LoVo (cell line): ENCODE measurements at places on chromosomes 1 and 21.

DNA sequence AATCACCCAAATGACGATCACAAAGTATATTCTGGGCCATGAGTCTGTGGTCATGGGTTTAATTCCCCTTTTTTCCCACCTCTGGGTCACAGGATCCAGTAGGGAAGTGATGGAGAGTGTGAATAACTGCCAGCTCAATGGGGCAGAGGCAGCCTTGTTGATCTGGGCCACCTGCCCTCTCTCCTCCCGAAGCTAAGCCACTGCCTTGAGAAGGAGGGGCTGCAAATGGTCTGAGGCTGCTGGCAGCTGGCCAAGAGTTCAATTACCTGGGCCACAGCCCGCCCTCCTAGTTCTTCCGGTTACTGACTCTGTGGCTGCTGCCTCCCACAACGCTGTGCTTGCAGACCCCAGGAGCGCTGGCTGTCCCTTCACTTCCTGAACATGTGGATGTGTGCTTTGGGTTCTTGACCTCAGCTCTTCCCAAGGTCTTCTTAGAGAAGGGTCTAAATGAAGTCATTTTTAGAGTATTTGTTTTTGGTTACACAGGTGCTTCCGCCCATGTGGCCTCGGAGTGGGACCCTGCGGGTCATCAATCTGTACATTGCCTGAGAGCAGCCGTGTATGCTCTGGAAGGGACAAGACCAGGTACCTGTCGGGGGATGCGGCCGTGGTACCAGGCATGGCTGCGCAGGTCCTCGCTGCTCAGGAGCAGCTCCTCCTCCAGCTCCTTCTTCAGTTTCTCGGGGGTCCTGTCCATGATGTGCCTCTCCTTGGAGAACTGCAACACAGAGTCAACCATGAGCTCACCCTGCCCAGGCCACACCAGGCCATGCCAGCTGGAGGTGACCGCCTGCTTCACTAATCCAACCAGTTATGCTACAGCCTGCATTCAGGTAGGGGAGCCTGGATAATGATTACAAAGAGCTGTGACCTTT, 89.7 kb downstream of the BCAR3 start:
- peak; percentile 87 for DNase-seq

- DNase-seq = no peak
Measured at GRCh38 chr1:241789061-241789460, 58.9 kb upstream of the EXO1 start.

DNA sequence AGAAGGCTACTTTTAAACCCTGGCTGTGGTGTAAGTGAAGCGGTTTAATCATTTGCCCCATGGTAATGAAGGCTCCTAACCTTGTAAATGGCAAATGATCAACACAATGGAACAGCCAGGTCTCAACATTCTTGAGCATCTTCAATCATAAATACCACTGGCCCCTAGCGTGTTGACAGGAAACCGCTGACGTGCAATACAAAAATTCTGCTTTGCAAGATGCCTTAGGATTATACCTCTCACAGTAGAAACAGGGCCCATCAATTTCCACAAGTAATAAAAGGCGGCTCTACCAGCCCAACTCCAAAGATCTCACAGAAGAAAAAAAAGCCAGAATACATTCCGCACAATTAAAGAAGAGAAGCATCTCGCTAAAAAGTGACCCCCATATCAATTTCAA, 32.8 kb downstream of the LGALS8 start:
- DNase-seq = no peak

DNA sequence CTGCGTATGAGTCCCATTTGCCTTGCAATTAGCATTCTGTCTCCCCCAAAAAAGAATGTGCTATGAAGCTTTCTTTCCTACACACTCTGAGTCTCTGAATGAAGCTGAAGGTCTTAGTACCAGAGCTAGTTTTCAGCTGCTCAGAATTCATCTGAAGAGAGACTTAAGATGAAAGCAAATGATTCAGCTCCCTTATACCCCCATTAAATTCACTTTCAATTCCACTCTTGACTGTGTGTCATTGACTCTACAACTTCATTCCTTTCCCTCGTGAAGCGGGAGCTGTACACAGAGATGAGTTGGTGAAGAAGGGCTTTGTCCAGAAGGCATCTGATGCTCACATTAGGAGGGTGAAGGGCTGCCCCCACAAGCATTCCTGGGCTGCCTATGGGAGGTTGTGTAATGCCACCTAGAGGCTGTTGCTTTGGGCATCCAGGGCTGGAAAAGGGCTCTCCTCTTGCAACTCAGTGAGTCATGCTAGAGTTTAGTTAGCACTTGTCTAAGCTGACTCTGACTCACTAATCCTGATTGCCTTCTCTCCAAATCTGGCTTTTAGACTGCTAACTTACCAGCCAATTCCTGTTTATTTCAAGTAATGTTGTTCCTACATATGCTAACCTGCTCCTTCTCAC, 1.8 kb downstream of the SPRR1B start:
- DNase-seq = peak; percentile 36

- DNase-seq = no peak
Measured at GRCh38 chr1:117392771-117393170, 25.5 kb downstream of the MAN1A2 start.

DNA sequence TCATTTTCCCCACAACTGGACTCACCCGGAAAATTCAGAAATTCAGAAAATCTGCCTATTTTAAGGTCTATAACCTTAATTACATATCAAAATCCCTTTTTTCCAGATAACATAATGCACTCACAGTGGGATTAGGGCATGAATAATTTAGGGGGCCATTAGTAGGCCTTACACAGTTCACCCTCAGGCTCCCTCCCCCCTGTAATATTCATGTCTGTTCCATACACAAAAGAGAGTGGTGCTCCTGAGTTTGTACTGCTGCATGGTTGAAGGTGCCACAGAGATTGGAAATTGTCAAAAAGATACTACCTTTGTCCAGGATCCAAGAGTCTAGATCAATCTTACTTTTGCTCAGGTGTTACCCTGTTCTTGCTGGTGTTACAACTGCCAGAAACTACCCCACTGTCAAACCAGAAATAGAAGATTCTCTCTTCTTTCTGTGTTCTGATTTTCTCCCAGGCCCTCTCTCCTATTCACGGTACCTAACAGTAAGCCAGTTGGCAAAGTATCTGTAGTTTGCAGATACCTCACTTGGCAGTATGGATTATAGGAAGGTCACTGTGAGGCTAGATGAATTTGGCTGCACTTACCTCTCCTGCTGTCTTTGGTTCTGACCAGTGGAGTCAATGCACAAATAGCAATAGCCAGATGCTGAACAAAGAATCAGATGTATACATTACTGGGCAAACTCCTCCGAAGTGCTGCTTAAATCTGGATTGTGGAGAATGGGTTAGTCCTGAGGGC, 53.2 kb downstream of the C1orf198 start:
- no peak for DNase-seq

DNA sequence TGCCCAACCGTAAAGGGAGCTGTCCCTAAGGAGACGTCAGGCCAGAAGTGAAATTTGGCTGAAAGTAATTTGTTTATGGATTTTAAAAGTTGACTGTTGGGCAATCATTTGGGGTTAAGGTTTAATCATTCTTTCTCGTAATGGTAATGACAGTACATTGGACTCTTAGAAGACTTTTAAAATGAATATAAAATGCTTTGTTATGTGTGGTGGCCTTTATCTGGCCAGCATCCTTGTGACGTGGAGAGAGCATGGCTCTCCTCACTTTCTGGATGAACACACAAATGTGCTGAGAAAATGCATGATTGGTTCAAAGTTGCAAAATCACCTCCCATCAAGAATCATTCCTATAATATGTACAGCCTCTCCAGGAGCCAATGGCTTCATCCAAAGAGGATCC, 160.2 kb downstream of the DHRS3 start:
- DNase-seq = no peak

- DNase-seq = no peak
Measured at GRCh38 chr1:107941123-107941522, 23.9 kb downstream of the VAV3 start.

- no peak for DNase-seq
Measured at GRCh38 chr1:228414511-228415211, 2.0 kb downstream of the TRIM17 start.

DNA sequence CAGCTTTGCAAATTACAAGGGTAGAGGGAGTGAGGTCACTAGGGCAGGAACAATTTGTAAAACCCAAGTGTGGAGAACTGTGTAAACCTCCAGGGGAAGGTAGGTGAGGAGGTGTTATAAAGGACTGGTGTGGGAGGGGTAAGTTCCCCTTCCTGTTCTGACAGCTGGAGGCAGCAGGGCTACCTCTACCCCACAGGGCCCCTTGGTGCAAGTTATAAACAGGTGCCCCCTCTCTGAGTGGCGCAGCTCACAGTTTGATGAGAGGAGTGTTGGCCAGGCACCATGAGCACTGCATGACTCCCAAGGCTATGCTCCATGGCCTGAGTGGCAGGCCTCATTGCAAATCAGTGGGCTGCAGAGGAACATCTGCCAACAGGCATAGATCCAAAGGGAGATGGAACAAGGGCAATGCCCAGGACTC, 41.0 kb downstream of the MFSD2A start:
- DNase-seq = no peak

GRCh38 chr1:211620097-211620496, 41.1 kb upstream of the SLC30A1 start:
- DNase-seq = no peak

DNA sequence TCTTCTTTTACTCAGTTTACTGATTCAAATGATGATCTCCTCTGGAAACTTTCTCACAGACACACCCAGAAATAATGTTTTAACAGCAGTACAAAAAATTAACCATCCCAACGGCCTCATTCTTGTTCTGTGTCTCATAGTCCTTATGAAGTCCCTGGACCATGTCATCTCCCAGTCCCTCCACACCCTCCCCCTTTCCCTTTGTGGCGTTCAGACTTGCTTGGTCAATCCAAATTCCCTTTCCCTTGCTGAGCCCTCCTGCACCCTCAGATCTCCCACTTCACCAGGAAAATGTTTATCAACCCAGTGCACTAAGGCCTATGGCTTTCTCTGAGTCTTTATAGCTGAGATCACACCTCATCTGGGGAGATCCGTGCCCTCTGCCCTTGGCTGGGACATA, 85.9 kb downstream of the CENPF start:
- no peak for DNase-seq

DNA sequence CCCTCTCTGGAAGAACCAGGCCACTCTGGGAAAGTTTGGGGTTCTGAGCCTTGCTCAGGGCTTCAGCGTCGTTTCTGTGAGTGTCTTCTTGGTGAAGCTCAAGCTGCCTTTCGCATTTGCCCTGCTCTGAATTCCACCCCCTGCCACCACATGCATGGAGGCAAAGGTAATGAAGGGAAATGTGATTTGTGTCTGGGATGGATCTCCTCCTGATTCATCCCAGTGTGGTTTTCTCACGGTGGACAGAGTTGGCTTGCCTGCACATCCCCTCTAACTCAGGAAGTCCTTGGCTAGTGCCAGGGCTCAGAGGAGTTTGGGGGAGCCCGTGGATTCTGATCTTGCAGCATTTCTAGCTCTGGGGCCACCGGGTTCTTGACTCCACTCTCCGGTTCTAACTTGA, 173.6 kb upstream of the RAB4A start:
- DNase-seq = no peak

DNA sequence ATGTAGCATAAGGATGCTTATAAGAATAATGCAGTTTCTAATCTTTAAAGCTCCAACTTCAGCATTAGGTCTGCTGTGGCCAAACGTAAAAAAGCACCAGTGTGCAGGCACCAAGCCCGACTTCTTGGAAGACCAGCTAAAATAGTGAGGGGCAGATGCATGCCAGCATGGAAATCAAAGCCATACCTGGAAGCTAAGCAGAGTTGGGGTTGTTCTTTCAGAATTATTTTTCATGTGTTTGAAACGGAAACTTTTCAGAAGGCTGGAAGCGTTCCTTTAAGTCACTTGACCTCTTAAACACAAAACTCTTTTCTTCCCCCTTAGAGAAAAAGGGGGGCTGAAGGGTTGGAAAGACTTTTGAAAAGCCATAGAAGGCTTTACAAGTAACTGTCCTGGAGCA, 329.2 kb upstream of the C1orf87 start:
- no peak for DNase-seq

GRCh38 chr1:115654663-115655305, 13.0 kb downstream of the VANGL1 start:
- DNase-seq = no peak

DNA sequence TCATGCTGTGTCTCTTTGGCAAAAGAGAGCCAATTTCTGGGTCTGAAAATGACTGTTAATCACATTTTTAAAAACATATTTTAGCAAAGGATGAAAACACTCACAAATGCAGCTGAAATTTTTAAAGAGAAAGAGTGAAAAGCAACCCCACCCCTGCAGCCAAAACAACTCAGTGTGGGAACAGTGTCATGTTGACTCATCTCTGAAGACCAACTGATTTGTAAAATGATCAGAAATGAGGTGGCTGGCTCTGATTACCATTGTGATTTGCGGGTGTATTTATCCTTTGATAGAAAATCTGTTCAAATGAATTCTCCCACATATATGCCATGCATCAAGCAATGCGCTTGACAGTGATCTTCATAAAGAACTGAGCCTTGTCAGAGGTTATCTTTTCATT, 287.0 kb upstream of the ESRRG start:
- DNase-seq = no peak

- DNase-seq = no peak
Measured at GRCh38 chr1:247517795-247518612, 18.2 kb downstream of the OR2C3 start.

GRCh38 chr1:230857822-230858221, 10.5 kb downstream of the C1orf198 start:
- DNase-seq = no peak

DNA sequence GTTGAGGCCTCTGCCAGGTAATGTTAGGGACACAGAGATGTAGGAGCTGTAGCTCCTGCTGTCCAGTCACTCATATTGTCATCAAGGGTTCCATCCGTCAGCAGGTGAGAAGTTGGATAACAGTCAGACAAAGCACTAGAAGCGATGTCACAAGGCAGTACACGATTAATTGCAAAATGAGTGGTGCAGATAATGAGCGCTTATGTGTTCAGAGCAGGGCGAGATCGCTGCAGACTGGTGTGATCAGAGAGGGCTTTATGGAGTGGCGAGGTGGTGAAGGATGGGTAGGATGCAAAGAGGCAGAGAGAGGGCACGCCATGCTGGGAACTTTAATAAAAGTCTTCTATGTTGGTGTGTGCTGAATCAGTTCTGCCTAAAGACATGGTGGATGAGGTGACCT, 8.8 kb downstream of the TMCC2 start:
- no peak for DNase-seq

- DNase-seq = no peak
Measured at GRCh38 chr1:160981584-160982411, 27.2 kb upstream of the ITLN2 start.
